H9 (cell line): ENCODE measurements at places on chromosomes 11 and 22. TPM values are rescaled to one million over a fixed set of nuclear protein-coding genes. Genes with fewer than 3 reads are reported as not detected.

TRIM64C gene
- not detected in 2 replicates for total RNA-seq

DEPDC7 gene
- 4.4 TPM in 2 replicates for total RNA-seq

GRCh38 chr11:18144243-18144642 is 11.9 kb downstream of the MRGPRX3 start:
- no peak for DNase-seq

- no peak for DNase-seq
Measured at GRCh38 chr11:68403831-68404230, 56.7 kb upstream of the PPP6R3 start.

GRCh38 chr11:63916837-63917691 is at the start of gene RCOR2:
RCOR2 (minus strand) TSS chr11:63917164; CDS start chr11:63916456, 708 bp downstream.
- peak; percentile 90 for DNase-seq

DNA sequence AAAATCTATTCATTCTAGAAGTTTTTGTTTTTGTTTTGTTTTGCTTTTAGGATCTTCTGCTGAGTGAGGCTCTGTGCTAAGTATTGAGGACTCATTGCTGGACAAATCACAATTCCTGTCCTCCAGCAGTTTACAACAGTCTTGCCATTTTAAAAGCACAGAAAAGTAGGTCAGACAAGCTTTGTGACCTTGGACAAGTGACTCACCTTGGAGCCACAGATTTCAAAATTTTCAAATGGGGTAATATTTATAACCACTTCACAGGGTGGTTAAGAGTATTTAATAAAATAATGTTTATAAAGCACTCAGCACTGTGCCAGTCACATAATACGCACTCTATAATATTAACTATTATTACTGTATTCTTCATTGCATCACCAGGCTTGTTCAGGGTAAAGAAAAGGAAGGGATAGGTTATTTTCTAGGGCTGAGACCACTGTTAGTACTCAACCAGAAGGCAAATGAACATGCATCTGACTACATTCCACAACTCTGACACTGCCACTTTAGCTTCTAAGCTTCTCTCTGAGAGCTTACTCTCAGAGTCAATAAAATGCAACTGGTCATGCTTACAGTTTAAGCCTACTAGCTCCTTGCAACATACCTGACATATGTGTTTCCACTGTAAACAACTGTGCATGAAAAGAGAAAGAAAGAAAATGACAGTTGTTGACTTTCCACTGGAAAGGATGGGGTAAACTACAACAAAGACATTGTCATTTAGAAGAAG is 63.2 kb upstream of the FIBIN start:
- no peak for DNase-seq

GRCh38 chr22:35648066-35649025 is at the start of gene APOL6:
APOL6 (plus strand) TSS chr22:35648446; CDS start chr22:35656426, 7,980 bp downstream.
- DNase-seq: peak; percentile 32

- DNase-seq: no peak
Measured at GRCh38 chr11:108142304-108142703, 20.9 kb downstream of the ACAT1 start.

- no peak for DNase-seq
Measured at GRCh38 chr22:20141186-20142077, 9.4 kb downstream of the CCDC188 start.

- no peak for DNase-seq
Measured at GRCh38 chr22:20793748-20794649, 20.1 kb downstream of the SERPIND1 start.

DNA sequence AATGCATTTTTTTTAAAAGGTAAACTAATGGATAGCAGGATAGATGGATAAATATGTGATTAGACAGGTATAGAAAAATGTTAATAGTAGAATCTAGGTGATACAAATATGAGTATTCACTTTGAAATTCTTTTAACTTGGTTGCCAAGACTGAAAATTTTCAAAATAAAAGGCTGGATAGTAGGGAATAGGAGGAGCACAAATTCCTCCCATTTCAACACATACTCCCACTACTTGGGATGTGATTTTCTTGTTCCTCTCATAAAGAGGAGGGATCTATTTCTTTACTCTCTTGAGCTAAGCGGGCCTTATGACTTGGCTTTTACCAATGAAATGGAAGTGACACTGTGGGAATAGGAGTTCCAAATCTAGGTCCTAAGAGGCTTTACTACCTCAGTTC is 35.9 kb downstream of the PIK3C2A start:
- no peak for DNase-seq

GRCh38 chr11:128318856-128319474 is 268.4 kb downstream of the ETS1 start:
- no peak for DNase-seq

DNA sequence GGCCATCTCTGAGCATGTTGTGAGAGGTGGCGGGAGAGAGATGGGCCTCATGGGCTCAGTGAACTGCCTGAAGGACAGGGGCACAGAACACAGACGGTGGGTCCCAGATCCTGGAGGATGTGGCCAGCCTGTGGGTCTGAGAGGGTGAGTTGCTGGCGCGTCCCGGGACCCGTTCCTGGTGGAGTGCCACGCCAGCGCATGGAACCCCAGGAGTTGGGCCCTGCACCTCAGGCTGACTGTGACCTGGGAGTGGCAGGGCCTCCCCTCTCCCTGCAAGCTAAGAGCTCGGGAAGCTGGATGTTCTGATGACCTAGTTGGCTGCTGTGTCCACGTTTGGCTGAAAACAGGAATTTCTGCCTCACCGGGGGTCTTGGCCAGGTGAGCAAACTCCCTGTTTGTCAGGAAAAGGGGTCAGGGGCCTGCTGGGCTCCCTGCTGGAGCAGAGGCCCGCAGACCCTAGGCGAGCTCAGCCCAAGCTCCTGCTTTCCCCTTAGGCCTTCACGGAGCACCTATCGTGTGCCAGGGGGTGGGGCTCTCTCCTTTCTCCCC is 15.0 kb downstream of the LRRC32 start:
- DNase-seq: peak; percentile 26
